Hematopoietic multipotent progenitor cell treated with erythropoietin and hydrocortisone succinate and interleukin-3 and kit ligand, for 4 days (in vitro differentiated cells): ENCODE measurements at places on chromosomes 16 and 17.

DNA sequence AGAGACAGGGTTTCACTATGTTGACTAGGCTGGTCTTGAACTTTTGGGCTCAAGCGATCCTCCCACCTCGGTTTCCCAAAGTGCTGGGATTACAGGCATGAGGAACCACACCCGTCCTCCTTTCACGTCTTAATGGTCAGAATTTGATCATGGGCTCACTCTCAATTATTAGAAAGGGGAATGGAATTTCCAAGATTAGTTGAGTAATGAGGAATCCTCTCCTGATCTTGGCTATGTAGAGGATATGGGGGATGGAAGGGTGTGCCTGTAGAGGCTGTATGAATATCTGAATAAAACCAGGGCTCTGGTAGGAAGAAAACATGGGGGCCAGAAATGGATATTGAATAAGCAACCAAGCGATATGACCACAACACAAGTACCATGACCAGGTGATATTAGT, 25.9 kb upstream of the SMURF2 start:
- no peak for DNase-seq

- peak; percentile 67 for DNase-seq
These were observed 42.0 kb downstream of the MGAT5B start for GRCh38 chr17:76909971-76910760.

DNA sequence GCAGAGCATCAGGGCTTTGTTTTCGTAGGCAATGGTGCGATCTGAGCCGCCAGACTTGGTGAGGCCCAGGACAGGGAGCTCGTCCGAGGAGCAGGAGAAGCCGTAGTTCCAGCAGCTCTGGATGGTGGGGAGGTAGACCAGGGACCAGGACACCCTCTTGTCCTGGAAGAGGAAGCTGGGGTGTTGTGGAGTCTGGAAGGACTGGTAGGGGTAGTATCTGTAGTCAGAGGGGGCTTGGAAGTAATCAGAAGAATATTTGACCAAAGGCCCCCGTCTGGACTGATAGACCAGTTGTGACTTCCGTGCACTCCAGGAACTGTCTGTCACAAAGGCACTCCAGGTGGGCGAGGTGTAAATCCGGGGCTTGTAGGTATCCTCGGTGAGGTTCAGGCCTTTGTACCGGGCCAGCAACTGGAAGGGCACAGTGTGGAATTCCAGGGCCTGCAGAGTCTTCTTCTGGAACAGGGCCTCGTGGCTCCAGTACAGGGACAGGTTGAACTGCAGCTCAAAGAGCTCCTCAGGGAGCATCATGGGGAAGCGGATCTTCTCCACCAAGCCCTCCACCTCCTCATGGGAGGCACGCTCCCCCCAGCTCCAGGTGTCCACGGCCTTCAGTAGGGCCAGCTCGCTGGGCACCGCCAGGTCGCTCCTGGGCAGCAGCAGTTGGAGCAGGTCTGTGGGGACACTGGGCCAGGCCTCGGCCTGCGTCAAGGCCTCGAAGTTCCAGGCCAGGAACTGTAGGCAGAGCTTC, 7.8 kb downstream of the LGALS3BP start:
- no peak for DNase-seq

GRCh38 chr16:60077861-60078260, 1343.7 kb upstream of the GOT2 start:
- peak; percentile 4 for DNase-seq

DNA sequence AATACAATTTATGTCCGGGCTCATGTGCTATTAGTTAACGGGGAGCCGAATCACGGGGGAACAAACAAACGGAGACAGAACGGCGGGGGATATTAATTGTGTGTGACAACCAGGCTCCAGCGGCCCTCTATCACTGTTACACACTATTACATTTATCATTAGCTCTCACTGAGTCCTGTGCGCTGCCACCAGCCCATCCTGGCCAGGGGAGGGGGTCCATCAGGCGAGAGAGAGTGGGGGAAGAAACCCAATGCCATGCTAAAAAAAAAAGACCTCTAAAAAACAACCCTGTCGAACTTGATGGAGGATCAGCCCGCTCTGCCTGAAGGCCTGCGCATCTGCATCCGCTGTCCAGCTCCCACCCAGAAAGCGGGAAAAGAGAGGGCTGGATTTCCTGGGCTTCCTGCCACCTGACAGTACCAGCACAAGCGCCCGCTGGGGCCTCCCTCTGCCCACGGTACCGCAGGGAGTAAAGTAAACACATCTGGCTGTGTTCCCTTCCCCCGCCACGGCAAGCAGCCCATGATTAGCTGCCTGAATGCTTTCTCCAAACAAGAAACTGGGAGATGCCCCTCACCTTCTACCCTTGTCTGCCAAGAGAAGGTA, 41.7 kb downstream of the PIPOX start:
- no peak for DNase-seq

GRCh38 chr17:19760746-19761145, 12.6 kb upstream of the ALDH3A1 start:
- DNase-seq, result no peak

DNA sequence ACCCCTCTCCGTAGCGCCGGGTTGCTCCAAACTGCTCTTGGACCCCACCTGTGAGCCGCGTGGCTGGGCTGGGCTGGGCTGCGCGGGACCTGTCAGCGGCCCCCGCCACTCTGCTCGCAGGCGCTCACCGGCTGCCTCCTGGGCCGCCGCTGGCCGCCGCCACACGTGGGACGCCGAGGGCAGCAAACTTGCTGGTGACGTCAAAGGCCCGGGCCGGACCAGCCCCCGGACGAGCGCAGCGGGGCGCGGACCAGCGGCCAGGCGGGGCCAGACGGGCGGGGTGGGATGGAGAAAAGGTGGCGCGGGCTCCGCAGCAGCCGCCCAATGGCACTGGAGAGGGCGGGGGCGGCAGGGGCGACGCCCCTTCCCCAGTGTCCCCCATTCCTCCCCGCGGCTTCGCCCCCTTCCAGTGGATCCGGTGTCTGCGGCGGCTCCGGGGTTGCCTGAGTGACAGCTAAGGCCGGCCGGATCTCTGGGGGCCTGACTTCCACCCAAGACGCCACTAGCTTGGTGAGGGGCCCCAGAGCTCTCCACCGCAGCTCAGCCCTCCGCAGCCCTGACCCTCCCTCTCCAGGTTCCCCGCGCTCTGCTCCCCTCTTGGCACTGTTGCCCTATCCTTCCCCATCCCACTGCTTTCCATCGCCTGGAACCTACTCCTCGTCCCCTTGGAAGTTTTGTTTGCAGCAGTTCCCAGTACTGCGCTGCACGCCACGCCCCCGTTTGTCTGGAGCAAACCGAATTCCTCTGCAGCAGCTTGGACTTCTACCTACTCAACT, at the start of gene HS3ST3A1:
Gene HS3ST3A1, minus strand, starts transcription at position 154 of the 776 bp plus-strand sequence. CDS start 800 bp downstream, outside the sequence.
- DNase-seq, result peak; percentile 28

- peak; percentile 84 for DNase-seq
These were observed 10.3 kb upstream of the RPL38 start for GRCh38 chr17:74192950-74193781.

DNA sequence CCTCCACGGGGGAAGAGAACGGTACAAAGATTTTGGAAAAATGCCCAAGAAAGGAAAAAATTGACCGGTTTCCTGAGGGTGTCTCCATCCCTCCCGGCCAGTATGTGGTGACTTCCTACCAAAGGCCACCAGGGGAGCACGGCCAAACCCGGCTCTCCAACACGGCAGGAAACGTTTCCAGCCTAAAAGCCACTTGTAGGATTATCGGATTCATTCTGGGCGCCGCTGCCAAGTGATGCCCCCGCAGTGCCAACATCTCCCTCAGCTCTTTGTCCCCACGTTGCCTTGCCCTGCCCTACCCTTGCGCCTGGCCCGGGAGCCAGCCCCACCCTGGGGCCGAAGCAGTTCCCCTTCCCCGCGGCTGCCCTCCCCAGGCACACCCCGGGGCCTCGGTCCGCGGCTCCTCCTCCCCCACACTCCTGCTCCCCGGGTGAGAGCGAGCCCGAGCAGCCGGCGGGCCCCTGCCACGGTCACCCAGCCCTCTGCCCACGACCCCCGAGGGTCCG, 688 bp downstream of the CRK start:
- peak; percentile 83 for DNase-seq

GRCh38 chr16:3388325-3388724, 12.5 kb downstream of the ZSCAN32 start:
- peak; percentile 37 for DNase-seq

DNA sequence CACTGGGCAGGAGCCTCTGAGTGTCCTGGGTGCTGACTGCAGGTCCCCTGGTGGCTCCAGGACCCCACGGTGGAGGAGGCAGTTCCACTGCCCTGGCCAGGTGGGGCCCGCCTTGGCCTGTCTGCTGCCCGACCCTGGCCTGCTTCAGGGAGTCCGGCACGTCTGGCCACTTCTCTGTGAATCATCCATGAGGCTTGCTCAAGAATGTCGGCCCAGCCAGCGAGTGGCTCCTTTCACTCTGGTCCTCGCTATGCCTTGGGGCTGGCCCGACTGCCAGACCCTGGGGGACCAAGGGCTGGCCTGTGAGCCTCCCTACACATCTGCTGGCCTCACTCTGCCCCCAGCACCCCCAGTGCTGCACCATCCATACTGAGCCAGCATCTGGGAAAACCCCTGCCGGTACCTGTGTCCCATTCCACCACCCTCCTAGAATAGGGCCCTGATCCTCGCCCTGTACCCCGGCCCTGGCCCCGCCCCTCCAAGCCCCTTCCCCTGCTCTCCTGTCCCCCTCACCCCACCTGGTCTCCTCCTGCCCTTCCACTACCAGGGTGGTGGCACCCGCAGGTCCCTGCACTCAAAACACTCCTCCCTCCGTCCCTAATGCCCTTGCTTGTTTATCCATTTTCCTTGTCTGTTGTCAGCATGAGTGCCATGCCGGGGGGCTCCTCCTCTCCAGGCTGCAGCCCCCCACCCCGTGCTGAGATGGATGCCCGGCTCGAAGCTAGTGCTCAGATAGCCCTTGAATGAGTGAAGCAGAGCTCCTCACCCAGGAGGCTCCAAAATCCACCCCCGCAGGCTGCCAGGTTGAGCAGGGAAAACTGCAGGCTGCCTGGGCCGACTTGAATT, 35.5 kb downstream of the ADCY7 start:
- no peak for DNase-seq

DNA sequence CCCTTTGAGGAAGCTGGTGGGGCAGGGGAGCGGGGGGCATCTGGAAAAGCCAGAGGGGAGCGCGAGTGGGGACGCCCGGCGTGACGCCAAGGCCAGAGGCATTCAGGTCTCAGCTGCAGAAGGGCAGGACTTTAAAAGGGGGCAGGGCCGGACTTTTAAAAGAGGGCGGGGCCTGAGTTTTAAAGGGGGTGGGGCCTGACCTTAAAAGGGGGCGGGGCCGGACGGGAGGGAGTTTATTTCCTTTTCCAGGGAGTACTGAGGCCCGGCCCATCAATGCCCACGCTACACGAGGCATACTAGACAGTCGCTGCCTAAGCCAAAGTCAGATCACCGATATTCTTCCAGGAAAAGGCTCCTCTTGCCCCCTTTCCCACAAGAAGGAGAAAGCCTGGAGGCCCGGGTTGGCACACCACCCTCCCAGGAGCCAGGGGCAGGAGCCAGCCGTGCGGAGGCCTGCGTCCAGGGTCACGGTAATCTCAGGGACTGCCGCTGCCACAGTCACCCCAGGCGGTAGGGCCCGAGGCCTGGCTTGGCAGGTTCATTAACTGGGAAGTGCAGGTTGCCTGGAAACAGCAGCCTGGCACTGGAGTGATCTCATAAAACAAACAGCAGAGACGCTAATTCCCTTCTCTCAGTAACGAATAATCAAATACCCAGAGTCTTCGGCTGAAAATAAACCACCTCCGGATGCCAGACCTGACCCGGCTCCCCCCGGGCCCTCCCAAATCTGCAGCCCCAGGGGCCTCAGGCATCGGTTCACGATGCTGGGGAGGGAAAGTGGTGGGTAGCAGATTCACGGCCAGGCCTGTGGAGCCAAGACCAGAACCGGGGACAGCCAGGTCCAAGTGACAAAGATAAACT, 90.7 kb downstream of the TIMM22 start:
- DNase-seq, result peak; percentile 49

- no peak for DNase-seq
These were observed 19.2 kb downstream of the ZNF423 start for GRCh38 chr16:49836668-49837067.

GRCh38 chr17:73128496-73128895, 36.0 kb upstream of the SLC39A11 start:
- DNase-seq, result no peak

GRCh38 chr17:1462164-1463112, 6.4 kb upstream of the CRK start:
- no peak for DNase-seq

DNA sequence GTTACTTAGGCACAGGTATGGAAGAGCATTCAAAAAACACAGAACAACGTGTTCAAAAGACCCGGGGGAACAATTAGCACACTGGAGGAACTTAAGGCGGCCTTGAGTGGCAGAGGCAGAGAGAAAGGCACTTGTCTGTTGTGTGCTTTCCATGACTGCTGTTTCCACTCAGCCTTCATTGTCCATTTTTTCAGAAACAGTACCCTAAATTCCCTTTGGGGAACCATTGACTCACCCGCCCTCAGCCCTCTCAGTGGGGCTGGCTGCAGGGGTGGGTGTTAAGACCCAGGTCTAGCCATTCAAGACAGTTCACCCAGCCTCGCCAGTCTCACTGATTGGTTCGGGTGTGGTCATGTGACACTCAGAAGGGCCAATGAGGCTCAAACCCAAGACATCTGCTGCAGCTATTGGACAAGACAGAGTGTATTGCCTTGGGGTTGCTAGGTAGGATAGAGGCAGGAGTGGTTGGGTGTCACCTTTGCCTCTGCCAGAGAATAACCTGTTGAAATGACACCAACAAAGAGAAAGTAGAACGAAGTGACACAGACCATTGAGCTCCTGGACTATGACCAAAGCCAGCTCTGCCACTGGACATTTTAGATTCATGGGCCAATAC, 19.6 kb upstream of the CEP20 start:
- DNase-seq, result peak; percentile 74

DNA sequence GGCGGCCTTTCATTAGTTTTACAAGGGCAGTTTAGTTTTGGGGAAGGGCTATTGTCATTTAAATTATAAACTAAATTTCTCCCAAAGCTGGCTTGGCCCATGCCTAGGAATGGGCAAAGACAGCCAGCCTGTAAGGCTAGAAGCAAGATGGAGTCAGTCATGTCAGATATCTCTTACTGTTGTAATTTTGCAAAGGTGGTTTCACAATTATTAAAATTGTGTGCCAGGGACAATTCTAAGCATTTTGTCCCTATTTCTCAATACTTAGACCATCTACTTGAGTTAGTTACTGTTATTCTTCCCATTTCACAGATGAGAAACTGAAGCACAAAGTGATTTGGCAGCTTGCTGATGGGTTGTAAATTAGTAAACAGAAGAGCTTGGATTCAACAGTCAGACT, 467.7 kb upstream of the GOT2 start:
- DNase-seq, result no peak

DNA sequence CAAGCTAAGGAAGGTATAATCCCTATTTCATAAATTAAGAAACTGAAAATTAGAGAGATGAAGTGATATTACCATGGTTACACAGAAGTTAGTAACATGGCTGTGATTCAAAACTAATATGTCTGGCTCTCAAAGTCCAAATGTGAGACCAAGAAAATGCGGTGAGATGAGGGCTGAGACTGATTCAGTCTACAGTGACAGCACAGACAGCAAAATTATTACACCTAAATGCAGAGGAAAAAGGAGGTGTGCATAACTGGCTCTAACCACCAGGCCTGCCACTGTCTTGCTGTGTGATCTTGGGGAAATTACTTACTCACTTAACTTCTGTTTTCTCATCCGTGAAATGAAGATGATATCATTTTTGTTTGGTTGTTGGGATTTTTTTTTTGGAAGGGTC, 270.0 kb upstream of the SOX9 start:
- DNase-seq, result no peak
